Trophoblast cell (in vitro differentiated cells and primary cell): ENCODE measurements at places on chromosomes 6 and 20.

DNA sequence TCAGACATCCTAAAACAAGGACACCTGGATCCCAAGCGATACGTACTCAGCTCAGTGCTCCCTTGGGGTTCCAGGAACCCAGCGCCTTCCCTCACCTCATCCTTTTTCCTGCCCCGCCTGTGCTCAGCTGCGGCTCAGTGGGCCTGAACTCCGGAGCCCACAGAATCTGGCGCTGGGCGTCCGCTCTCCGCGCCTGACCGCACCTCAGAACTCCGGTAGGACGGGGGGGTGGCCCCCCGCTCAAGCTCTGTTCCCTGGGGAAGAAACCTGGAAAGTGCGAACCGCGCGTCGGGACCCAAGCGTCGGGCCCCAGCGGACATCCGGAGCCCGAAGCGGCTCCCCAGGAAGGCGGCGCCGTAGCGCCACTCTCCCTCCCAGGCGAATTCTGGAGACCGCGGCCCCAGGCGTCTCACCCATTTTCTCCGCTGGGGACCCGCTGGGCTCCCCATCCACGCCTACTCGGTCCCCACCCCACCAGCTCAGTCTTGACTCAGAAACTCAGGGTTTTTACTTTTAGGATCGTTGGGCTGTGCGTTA is 336 bp upstream of the LY6G5C start:
- no peak for DNase-seq

GRCh38 chr6:13830803-13831202 is 16.4 kb upstream of the MCUR1 start:
- no peak for DNase-seq

- DNase-seq, result peak; percentile 27
These were observed 147.4 kb upstream of the MLN start for GRCh38 chr6:33950891-33951889.

- DNase-seq, result no peak
These were observed 197.5 kb downstream of the BCKDHB start for GRCh38 chr6:80304014-80304413.

DNA sequence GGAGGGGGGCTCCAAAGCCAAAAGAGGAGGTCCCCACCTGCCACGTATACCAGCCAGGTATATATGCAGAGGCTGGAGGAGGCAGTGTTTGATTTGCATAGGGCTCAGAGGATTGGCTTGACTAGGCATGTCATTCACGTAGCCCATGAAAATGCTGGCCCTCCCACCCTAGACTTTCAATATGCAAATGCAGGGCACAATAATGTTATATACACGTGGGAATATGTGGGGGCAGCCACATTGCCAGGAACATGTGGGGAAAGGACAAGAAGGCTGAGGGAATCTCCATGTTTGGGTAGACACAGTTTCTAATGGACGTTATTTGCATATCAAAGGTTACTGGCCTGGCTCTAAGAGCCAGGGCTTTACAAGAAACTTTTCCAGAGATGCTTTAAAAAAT is 301.8 kb downstream of the FARS2 start:
- no peak for DNase-seq

GRCh38 chr6:152598901-152599537 is 38.1 kb downstream of the SYNE1 start:
- DNase-seq, result peak; percentile 58

- DNase-seq, result no peak
These were observed 265.0 kb upstream of the EPHA7 start for GRCh38 chr6:93684339-93684738.

GRCh38 chr20:57270204-57270984 is 4.0 kb upstream of the BMP7 start:
- no peak for DNase-seq

- DNase-seq, result no peak
These were observed 84.4 kb downstream of the EYA2 start for GRCh38 chr20:46978951-46979491.

- DNase-seq, result no peak
These were observed 592.5 kb upstream of the GJE1 start for GRCh38 chr6:141540207-141540606.
